Stimulated activated CD8-positive, alpha-beta memory T cell treated with anti-CD3 and anti-CD28 coated beads, Interleukin-2, amount 100 ng/mL, for 48 hours (primary cell): ENCODE measurements at places on chromosomes 12 and 14.

GRCh38 chr12:113291586-113291985, 43.3 kb downstream of the SLC8B1 start:
- DNase-seq = no peak

GRCh38 chr12:49170924-49171323, 18.0 kb downstream of the TUBA1A start:
- DNase-seq = no peak

DNA sequence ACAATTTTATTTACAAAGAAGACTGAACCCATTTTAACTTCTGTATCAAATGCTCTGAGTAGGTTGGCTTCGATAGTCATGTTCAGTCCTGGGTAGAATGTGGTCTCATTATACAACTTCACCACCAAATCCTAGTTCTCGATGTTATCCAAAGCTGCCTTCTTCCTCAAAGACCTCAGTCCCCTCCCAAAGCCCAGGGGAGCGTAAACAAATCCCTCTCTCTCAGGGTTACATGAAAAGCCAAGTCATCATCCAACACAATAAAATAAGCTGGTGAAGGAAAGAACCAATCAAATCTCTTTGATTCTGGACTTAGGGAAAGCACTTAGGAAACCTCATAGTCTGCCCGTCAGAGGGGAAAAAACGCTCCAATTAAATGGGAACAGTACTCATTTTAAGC, 9.1 kb downstream of the PTCSC3 start:
- DNase-seq = no peak

- DNase-seq = no peak
These were observed 45.6 kb upstream of the SGPP1 start for GRCh38 chr14:63773504-63773903.

DNA sequence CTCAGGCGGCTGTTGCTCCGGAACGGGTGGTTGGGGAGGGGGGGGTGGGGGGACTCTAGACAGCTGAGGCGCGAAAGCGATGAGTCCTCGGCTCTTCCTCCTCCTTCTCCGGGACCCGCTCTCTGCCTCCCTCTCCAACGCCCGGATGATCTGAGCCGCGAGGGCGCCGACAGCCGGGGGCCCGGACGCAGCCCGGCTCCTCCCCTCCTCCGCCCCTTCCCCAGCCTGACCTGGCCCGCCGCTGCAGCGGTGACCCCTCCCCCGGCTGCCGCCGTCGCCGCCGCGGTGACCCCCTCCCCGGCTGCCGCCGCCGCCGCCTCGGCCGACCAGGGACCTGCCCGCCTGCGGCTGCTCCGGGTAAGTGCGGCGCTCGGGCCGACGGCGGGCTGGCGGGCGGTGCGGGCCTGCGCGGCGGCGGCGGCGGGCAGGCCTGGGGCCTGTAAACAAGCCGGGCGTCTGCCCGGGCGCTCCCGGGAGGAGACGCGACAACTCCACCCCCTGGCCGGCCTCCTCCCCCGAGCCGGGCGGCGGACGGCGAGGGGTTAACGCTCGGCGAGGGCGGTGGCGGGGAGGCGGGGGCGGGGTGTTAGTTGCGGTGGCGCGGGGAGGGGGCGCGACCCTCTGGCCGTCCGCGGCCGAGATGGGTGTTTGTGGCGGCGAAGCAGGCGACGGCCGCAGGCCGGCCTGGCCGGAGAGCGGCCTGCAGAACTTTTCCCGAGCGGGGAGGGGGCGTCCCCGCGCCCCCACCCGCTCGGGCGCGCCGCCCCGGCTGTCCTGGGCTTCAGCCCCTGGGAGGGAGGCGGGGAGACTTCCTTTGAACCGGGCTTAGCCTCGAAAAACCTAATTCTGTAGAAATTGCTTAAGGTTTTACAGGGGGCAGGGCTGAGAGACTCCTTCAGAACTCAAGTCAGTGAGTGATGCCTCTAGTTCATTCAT, 568 bp downstream of the PPM1A start:
- peak; percentile 48 for DNase-seq

DNA sequence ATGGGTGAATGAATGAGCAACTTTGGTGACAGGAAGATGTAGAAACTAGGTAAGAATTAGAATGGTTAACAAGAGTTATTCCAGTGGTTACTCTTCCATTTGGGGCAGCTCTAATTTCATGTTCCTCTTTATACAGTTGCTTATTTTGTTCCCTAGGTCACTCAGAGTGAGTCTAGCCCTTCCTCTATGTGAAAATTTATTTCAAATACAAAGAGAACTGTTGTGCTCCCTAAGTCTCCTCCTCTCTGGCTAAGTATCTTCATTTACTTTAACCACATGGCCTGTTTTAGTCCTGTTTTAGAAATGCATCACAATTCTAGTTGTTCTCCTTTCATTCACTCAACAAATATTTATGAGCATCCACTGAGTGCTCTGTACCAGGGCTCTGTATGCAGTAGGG, 51.1 kb upstream of the HIF1A start:
- DNase-seq = no peak

DNA sequence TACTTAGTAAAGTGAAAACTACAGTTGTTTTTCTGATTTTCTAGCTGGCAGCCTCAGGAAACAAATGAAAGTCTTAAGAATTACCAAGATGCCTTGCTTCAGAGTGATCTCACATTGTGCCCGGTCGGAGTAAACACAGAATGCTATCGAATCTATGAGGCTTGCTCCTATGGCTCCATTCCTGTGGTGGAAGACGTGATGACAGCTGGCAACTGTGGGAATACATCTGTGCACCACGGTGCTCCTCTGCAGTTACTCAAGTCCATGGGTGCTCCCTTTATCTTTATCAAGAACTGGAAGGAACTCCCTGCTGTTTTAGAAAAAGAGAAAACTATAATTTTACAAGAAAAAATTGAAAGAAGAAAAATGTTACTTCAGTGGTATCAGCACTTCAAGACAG, 28.9 kb downstream of the RXYLT1 start:
- DNase-seq = no peak

DNA sequence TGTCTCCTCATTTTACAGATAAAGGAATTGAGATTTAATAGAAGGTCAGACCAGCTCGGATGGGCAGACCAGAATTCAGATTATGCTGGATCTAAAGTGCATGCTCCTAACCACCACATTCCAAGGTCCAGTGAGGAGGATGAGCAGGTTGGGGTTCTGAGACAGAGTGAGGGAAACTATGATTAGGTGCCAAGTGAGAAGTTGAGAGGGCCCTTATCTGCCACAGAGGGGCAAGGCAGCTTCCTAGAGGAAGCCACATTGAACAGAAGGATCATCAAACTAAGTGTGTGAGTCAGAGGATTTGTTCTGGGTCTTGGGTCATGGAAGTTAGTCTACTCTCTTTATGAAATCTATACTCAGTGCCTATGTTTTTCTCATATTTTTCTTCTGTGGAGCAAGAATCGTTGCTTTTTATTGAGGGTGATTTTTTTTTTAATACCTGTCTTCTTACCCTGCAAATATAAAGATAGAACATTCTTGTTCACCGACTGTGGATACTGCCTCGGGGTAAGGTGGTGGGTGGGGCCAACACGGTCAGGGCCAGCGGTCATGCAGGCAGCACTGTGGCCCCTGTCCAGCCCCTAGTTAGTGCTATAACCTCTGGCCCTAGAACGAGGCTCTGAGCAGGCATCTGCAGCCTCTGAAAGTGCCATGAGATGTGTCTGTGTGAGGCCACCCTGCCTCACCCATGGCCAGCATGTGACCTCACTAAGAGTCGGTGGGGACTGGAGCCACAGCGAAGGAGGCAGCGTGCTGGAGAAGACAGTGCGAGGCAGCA, 55.6 kb upstream of the PTHLH start:
- DNase-seq = no peak

GRCh38 chr12:24197532-24197931, 248.1 kb upstream of the SOX5 start:
- no peak for DNase-seq

GRCh38 chr12:28144532-28144931, 45.7 kb upstream of the CCDC91 start:
- no peak for DNase-seq

DNA sequence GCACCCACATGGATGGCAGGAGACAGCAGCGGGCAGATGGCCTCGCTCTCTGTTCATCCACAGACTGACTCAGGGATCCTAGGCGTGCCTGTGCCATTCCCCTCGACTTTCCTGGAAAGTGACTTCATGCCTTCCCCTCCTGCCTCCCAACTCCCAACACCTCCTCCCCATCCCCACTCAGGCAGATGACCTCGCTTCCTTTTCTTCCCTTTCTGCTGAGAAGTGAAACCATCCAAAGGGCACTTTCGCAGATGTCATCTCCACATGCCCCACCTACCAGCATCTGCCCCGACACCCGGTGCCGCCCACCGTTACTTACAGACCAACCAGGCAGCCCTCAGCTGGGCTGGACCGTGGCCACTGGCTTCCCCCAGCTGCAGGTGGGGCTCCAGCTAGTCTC, 29.6 kb downstream of the BEGAIN start:
- no peak for DNase-seq

- DNase-seq = no peak
These were observed 141.3 kb downstream of the PRKCH start for GRCh38 chr14:61462566-61463193.

- no peak for DNase-seq
These were observed 105.5 kb upstream of the PRB2 start for GRCh38 chr12:11500861-11501230.

DNA sequence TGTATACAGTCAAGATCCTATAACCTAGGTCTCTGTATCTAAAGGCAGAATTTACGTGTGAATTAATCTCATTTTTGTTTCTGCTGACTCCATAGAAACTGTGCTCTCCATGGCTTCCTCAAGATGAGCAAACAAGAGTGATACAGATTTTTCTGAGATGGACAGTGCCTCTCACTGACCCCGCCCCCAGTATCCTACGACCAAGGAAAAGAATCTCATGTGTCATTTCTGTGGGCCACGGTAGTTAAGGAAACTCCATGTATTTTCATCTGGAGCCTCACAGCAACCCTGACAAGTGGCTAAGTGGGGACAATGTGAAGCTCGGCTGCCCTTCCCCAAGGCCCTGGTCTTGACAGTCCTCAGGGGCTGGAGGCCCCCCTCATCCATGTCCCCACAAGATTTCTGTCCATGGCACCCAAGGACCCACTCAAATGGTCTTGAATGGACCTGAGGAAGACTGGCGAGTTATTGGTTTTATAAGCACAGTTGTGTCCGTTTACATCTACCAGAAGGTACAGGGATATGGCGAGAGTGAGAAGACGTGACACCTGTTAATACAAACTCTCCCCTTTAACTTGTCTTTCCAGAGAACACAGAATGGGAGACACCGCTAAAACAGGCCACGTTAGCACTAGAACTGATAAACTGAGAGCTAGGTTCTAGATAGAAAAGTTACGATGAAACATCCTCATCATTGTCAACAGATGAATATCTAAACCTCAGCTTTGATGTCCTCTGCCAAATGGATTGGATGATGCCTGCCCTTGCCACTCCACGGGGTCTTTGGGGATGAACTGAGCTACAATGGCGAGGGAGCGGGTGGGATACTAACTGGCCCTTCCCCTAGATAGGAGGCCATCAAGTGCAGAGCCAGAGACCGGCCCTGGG, 108.4 kb upstream of the EGLN3 start:
- DNase-seq = no peak

GRCh38 chr14:64942531-64943111, at the start of gene GPX2:
TSS of gene GPX2 (minus strand) at chr14:64942745. CDS start at chr14:64942726, 19 bp downstream.
- DNase-seq = no peak

DNA sequence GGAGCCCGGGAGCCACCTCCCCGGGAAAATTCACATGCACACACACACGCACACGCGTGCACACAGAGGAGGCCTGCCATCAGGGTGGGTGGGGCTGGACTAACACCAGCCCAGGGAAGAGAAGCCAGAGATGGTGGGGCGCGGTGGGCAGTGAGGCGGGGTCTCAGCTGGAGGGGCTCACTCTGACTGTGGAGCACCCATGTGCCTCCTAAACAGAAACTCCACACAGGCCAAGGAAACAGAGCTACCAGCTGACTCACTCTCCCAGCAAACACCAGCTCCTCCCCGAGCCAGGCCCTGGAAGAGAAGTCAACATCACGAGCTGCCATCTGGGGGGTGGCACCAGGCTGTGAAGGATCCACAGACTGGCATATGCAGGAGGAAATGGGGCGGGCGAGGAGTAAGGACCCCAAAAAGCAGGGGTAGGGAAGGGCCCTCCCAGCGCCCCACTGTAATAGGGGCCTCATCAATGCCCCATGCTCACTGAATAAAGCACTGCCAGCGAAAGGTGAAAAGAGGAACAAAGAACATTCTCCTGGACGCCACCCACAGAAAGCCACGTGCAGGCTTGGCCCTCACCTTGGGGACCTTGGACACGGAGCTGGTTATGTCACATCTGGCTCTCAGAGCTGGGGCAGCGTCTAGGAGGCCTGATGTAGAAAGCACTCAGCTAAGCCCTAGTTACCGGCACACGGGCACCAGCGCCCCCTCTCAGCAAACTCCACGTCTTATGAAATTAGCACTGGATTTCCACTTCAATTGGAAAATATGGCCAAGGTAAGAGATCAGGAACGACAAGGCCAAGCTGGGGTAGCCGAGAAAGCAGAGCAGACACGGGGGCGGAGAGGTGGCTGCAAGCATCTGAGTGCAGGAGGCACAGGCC, 8.4 kb upstream of the INF2 start:
- no peak for DNase-seq

DNA sequence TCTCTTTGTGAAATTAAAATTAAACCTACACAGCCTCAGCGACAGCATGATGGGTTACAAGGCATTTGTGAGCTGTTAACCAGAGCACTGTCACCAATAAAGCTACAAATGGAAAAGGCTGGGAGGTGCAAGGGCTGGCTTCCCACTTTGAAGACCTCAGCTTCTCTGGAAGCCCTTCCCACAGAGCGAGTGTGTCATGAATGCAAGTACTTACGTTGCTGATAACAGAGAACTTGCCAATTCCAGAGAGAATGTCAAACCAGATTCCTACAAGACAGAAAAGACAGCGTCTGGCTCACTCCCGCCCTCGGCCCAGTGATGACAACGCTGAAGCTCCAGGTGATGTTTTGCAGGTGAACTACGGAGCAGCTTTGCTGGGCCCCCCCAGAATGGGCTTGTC, 145.8 kb downstream of the NTF3 start:
- DNase-seq = no peak

DNA sequence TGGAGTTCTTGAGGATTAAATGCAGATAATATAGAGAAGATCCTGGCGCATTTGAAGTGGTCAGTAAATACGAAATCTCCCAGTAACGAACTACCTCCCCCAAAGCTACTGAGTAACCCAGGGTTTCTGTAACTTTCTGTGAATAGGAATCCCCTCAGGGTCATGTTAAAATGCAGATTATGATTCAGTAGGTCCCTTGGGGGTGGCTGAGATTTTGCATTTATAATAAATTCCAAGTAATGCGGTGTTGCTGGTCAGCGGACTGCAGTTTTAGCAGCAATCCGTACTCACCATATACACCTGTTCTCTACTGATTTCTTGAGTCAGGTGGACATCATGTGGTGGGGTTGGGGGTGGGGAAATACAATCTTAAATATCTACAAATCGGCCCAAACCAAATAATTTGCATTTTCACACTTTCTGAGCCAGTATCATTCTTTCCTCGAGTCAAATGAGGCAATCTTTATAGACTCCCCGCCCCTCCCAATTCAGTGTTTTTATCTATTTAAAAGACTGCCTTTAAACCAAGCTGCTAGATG, 868 bp downstream of the SPATA7 start:
- DNase-seq = no peak
